ENCODE measurements at places on chromosomes 4 and X.

GRCh38 chrX:37816766-37817165 lies 30.6 kb downstream of the DYNLT3 start:
- DNase-seq = no peak
- peak overlapping the region; percentile 81 for H3K4me3 ChIP-seq

DNA sequence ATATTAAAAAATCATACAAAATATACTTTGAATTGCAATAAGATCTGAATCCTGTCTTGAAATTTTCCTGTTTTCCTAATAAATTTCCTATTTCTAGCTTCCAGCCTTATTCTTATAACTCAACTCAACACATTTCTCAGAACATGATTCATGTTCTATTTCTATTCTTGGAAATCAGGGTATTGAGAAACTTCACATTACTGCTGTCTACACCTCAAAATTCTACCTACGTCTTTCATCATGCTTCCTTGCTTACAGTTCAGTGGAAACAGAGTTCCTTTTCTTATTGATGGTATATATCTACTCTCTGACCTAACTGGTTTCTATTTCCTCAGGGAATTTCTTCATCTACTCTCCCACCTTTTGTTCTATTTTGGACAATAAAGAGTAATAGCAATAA lies 2139.0 kb downstream of the ARAP2 start:
- no peak overlapping the region for H3K27ac ChIP-seq
- H3K4me3 ChIP-seq = no peak overlapping the region
- no peaks in the 10 kb centered on the region for H3K36me3 ChIP-seq
- no peaks in the 10 kb centered on the region for H3K4me1 ChIP-seq

DNA sequence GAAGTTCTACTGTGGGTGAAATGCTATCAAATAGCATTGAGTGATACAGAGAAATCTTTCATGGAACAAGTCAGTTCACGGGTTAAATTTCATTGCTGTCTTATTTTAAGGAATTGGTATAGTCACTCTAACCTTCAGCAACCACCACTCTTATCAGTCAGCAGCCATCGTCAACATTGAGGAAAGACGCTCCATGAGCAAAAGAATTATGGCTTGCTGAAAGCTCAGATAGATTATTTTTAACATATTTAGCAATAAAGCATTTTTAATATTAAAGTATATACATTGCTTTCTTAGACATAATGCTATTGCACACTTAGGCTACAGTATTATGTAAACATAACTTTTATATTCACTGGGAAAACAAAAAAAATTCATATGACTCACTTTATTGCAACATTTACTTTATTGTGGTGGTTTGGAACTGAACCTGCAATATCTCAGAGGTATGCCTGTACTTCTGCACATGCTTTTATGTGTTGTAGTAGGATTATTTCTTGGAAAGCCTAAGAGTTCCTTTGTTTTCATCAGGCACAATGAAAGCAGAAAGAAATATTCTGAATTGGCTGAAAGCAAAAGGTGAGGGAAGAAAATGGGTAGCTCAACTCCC lies 586.7 kb downstream of the GBA3 start:
- DNase-seq = no peak
- no peaks in the 10 kb centered on the region for H3K36me3 ChIP-seq
- no peak overlapping the region for H3K27ac ChIP-seq
- H3K4me1 ChIP-seq = no peaks in the 10 kb centered on the region

DNA sequence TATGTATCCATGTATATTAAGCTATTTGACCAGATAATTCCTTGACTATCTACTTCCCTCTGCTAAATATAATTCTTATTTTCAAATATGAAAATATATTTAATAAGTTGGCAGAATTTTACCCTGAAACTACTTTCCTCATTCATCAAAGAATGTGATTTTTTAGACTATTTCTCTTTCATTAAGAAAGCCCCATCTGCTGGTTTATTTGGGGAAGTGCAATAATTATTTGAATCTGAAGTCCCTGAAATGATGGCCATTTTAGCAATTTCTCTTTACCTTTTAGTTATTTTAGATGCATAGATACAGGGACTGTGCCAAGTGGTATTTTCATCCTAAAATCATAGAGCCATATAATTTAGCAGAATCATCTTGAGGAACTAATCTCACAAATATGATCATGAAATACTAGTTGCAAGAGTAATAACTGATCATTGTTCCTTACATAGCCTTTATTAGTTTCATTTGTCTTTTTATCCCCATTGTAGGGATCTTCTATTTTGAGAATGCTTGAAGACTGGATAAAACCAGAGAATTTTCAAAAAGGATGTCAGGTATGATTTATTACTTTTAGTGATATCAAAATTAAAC lies 39.0 kb downstream of the ENPEP start:
- H3K4me3 ChIP-seq = peak overlapping the region; percentile 13
- DNase-seq = no peak
- peaks cover 13% of the 10 kb centered on the region for H3K4me1 ChIP-seq
- H3K36me3 ChIP-seq = no peaks in the 10 kb centered on the region
- H3K27me3 ChIP-seq = no peaks in the 10 kb centered on the region

- no peaks in the 10 kb centered on the region for H3K36me3 ChIP-seq
- DNase-seq = no peak
- H3K27ac ChIP-seq = no peak overlapping the region
- no peaks in the 10 kb centered on the region for H3K27me3 ChIP-seq
- no peaks in the 10 kb centered on the region for H3K4me1 ChIP-seq
These were observed 128.7 kb upstream of the PJA1 start for GRCh38 chrX:69293776-69294601.

Data from activated B cell treated with CpG ODN at 0.5 μM for 24 hours (primary cell).